GM03348 (cell line): ENCODE measurements at places on chromosomes 6 and 20.
A peak's percentile ranks its signal among the peaks of the same experiment; 100 is the strongest.

DNA sequence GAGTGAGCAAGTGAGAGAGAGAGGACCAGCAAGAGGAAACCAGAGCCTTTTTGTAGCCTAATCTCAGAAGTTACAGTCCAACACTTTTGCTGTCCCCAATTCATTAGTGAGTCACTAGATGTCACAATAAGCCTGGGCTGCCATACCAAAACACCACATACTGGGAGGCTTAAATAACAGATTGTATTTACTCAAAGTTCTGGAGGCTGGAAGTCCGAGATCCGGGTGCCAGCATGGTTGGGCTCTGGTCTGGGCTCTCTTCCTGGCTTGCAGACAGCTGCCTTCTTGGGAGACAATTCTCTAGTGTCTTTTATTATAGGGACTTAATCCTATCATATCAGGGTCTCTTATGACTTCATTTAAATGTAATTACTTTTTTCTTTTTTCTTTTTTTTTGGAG lies 50.7 kb upstream of the FERMT1 start:
- DNase-seq, result no peak

- no peak for DNase-seq
Observed at GRCh38 chr20:58579819-58580473, 64.7 kb upstream of the APCDD1L start.

DNA sequence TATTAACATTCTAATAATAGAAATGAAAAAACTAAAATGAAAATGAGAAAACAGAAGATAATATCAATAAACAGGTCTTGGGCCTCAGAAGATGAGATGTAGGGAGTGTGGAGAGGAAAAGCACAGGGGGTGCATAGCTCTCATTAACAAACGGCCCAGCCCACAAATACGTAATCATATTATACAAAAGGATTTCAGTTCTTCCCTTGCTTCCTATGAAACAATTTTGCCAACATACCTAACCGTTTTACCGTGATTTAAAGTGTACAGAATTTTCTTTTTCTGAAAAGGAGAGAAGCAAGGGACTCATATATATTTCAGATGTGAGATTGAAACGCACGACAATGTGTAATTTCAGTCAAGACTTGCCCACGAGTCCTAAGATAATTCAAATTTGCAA lies 136.0 kb downstream of the HFE start:
- DNase-seq, result peak; percentile 8

DNA sequence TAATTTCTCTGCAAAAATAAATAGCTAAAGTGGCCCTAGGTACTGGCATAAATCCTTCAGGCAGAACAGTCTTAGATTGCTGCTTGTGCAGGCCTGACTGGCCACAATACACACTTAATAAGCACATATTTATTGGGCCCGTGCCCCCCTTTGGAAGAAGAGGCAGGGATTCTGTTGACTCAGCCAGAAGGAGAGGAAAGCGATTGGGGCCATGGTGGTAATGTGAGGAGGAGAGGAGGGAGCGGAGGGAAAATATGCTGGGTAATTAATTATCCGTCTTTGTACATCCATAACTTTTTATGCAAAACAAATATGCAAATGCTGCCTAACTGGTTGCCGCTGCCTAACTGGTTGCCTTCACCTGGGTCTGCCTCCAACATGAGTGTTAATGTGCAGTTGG lies 36.2 kb downstream of the CD40 start:
- no peak for DNase-seq

- peak; percentile 19 for DNase-seq
Observed at GRCh38 chr6:142883011-142883410, 62.0 kb downstream of the HIVEP2 start.

DNA sequence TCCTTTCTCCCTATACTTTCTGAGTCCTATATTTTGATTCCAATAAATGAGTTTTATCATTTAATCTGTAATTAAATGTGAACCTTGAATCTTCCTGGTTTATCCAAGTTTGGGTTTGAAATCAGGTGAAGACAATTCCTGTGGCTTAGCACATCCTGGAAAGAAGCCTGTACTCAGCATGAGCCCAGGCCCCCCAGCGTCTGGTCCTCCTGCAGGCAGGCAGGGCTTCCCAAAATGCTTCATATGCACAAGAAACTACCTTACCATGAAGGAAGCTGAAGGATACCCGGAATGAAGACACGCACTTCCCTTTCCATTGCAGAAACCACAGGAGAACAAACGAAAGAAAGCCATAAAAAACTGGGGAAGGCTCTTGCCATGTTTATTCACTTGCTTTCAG lies 157.4 kb upstream of the PDE10A start:
- no peak for DNase-seq

DNA sequence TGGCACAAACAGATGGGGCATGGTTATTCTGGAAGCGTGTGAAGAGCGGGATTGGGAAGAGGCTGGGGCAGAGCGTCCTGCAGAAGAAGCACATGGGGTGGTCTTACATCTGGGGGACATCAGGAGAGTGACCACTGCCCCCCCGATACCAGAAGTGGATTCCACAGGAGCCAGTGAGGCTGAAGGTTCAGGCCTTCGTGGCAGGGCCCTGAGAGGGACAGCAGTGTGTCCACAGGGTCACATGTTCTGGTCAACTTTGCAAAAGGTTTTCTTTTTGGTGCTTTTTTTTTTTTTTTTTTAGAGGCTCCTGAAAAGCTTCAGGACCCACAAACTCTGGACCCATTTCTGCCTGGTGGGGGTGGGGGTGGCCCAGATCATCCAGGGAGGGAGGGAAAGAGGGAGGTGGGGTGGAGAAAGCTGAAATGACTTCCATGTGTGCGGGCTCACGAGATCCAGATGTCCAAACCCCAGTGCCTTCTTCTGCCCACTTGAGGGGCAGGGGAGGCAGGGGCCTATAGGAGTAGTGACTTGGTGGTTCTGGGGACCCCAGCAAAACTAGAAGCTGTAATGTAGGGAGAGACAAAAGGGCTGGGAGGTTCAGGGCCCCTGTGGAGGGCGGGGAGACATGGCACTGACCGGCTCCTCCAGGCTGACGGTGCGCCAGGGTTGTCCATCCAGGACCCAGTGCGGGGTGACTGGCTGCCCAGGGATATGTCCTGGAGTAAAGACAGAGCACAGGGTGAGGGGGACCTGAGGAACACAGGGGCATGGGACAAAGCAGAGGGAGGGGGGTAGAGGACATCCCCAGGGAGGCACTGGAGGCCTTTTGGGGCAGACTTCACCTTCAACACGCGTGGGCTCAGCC lies 2.7 kb downstream of the ADAM33 start:
- DNase-seq, result peak; percentile 80

GRCh38 chr6:11934638-11935037 lies 77.5 kb upstream of the HIVEP1 start:
- no peak for DNase-seq

DNA sequence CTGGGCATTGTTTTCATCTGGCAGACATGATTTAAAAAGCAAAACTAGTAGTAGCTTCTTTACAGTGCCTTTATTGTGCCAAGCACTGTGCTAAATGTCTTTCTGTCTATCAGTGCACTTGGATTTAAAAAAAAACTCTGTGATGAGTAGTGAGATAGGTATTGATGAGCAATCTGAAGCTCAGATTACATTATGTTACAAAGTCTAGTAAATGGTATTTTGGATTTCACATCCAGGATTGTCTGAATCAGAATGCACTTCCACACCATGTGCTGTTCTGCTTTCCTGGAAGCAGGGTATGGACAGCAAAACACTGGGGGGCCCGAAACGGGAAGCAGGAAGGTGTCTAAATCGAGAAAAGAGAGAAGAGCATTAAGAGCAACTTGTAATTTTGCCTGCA lies 103.4 kb upstream of the CCN2 start:
- DNase-seq, result peak; percentile 47

DNA sequence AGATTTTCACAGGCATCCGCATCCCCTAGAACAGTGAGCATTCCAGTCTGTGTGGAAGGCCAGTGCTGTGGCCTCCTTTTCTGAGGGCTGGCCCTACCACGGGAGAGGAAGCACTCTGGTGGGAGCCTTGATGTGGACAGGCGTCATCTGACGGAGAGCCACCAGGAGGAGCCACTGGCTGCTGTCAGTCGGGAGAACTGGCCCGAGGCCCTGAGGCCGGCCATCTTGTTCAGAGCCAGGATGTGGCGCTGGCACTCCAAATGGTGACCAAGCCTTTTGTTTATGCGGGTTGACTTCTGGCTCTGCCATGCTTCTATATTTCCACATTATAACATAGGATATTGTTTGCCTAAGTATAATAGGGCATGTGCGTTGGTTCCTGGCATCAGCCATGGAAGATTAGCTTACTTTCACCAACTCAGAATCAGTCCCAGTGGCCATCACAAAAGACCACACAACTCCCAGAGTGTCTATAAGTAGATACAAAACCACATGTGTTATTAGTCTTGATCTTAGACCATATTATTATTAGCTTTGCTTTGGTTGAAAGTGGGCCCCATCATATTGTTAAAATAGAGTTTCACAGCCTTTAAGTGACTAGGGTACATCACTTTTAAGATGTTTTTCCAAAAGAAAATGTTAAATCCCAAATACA lies 273.9 kb upstream of the TAB2 start:
- DNase-seq, result no peak

- DNase-seq, result no peak
Observed at GRCh38 chr6:39298061-39298460, 16.2 kb downstream of the KCNK17 start.

DNA sequence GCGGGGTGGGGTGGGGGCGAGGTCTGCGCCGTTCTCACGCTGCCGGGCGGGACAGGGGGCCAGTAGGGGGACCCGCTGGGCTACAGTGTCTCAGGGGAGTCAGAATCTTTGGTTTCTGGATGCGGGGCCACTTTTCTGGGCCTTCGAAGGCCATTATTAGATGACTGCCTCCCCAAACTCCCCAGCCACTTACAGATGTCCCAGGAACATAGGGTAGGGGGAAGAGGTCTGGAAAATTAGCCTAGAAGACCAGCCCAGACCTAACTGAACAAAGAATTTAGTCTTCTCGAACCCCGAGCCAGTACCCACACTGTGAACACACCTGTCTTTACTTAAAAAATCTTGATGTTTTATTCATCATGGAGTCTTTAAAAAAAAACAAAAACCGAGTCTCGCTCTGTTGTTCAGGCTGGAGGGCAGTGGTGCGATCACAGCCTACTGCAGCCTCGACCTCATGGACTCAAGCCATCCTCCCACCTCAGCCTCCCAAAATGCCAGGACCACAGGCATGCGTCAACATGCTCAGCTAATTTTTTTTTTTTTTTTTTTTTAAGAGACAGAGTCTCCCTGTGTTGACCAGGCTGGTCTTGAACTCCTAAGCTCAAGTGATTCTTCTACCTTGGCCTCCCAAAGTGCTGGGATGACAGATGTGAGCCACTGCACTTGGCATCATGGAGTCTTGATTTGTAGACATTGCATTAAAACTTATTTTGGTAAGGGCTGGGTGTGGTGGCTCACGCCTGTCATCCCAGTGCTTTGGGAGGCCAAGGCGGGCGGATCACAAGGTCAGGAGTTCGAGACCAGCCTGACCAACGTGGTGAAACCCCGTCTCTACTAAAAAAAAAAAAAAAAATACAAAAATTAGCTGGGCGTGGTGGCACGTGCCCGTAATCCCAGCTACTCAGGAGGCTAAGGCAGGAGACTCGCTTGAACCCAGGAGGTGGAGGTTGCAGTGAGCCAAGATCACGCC lies 3.3 kb upstream of the SLC29A1 start:
- DNase-seq, result no peak

- DNase-seq, result no peak
Observed at GRCh38 chr6:88666901-88667300, 296.5 kb downstream of the RNGTT start.

DNA sequence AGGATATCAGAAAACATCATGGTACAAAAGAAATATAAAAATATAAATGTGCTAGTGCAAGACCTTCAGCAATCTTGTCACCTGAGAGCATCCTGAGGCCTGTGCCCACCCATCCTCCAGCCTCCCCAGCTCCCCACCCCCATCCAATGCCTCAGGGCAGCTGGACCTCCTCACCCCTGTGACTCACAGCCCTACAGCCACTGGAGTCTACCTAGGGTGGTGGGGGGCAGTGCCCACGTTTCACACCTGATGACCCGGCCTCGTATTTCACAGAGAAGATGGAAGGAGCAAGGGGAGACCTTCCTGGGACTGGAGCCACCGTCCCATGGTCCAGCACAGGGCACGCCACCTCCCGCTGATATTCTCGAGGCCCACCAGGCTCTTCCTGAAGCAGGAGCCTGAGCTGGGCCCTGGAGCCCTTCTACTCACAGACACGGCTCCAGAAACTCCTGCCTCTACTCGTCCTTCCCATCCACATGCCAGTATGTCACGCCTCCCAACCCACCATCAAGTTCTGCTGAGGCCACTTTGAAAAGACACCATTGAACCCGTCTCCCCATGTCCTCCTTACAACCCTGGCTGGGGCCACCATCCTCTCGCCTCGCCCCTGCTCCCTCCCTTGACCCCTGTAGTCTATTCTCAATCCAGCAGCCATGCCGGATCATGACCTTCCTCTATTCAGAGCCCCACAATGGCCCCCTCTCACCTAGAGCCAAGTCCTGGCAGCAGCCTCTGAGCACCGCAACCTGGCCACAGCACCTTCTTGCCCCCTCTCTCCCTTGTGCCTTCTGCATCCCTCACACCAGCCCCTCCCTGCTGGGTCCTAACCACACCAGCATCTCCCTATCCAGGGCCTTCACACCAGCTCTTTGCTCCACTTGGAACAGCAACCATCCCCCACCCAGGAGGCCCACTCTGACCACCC lies 13.3 kb downstream of the APMAP start:
- DNase-seq, result no peak

DNA sequence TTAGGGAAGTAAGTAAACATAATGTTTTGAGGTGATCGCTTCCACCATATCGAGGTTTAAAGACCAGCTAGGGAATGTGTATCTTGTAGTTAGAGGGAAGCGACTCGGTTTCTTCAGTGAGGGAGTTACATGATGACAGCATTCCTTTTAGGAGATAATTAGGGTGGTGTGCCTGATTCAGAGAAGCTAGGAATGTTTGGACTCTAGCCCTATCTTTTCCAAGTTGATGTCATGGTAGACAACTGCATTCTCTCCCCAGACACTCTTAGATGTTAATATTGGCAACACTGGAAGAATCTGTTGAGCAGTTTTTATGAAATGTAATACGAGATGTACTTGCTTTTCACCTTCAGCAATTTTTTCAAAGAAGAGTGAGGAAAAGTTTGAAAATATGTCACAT lies 12.9 kb upstream of the HIVEP1 start:
- peak; percentile 16 for DNase-seq

- DNase-seq, result no peak
Observed at GRCh38 chr6:168536665-168537539, 95.9 kb downstream of the SMOC2 start.

GRCh38 chr6:1991332-1991878 lies 254.0 kb downstream of the GMDS start:
- DNase-seq, result no peak

DNA sequence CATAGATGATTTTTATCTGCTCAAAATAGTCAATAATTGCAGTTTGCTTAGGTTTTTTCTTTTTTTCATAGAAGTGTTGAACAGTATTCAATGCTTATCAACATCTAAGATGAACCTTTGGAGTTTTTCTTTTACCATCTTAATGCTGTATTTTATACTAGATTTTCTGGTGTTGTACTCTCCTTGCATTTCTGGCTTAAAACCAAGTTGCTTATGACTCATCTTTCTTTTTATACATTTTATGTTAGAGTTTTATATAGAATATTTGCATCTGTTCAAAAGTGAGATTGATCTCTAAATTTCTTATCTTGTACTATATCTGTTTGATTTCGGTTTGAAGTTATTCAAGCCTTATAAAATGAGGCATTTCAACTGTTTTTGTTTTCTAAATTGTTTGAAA lies 232.5 kb downstream of the RFPL4B start:
- DNase-seq, result no peak
